ENCODE measurements at places on chromosomes 6 and 20.
A peak's percentile ranks its signal among the peaks of the same experiment; 100 is the strongest.

GRCh38 chr20:57425150-57426013 is 34.2 kb downstream of the RBM38 start:
- DNase-seq = no peak

GRCh38 chr6:27893836-27894807 is 18.1 kb downstream of the OR2B2 start:
- peak; percentile 90 for DNase-seq

- no peak for DNase-seq
Measured at GRCh38 chr20:23116311-23117089, 30.4 kb upstream of the CD93 start.

DNA sequence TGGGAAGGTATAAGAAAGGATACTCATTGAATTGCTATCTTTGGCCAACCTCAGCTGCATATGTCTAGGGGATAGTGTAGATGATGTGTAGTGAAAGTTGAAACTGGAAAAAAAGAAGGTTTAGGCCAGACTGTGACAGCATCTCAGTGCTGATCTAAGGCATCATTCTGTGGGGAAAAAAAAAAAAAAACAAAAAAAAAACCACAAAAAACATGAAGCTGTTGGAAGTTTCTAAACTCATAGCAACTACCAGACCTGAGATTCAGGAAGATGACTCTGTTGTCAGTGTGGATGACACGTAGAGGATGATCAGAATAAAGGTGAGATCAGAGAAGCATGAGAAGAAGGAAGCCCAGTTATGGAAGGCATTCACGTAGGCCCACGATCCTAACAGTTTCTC is 100.8 kb upstream of the CNKSR3 start:
- DNase-seq = no peak

DNA sequence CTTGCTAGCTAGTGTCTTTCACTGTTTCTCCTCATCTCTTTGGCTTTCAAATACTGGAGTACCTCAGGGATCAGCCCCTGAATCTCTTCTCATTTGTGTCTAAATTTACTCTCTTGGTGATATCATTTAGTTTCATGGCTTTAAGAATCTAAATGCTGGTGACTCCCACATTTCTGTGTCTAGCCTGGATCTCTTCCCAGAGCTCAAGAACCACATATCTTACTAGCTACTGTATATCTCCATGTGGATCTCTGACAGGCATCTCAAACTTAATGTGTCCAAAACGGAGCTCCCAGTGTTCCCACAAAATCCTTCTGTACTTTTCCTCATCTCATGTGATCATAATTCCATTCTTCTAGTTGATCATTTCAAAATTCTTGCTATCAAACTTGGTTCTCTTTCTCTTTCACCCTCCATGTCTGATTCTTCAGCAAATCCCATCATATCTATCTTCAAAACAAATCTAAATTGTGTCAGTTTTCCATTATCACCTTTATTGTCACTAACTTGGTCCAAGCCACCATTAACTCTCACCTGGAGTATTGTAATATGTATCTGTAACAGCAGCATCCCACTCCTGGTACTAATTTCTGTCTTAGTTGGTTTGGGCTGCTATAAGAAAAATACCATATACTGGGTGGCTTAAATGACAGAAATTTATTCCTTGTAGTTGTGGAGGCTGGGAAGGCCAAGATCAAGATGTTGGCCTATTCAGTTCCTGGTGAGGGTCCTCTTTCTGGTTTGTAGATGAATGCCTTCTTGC is 45.9 kb downstream of the CCDC170 start:
- no peak for DNase-seq

DNA sequence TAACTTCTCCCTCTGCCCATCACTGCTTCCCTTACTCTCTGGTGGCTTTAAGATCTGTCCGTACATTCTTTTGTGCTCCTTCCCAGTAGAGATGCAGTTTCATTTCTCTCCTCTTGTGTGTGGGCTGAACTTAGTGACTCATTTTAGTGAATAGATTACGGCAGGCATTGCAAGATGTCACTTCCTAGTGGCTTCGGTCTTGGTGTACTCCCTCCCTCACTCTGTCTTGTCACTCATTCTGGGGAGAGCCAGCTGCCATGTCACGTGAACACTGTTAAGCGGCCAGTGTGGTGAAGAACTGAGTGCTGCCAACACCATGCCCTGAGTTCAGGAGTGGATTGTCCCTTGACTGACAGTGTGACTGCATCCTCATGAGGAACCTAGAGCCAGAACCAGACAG is 115.9 kb downstream of the OTOR start:
- peak; percentile 19 for DNase-seq

DNA sequence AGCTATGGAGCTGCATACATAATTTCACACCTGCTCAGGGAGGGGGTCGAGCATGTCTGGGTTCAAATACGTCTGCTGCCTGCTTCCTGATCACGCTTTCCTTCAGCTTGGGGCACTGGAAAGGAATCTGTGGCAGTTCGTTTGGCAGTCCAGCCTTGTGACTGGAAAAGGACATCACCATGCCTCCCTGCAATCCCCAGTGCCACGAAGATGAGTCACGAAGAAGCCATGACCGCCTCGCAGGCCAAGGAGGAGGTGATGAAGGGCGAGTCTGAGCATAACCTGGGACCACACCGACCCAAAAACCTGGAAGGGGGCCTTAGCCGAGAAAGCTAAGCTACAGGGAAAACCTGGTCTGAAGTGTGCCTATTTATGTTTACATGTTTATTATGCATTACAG is 13.1 kb downstream of the JAG1 start:
- DNase-seq = no peak

- DNase-seq = no peak
Measured at GRCh38 chr6:75893058-75893775, 144.2 kb downstream of the MYO6 start.

GRCh38 chr20:39623584-39624234 is 661.6 kb downstream of the DHX35 start:
- no peak for DNase-seq

- no peak for DNase-seq
Measured at GRCh38 chr20:32436142-32436861, 78.2 kb downstream of the ASXL1 start.

- DNase-seq = no peak
Measured at GRCh38 chr6:113586413-113587077, 270.6 kb upstream of the MARCKS start.

- no peak for DNase-seq
Measured at GRCh38 chr6:43970068-43970912, 157.0 kb downstream of the MRPL14 start.

DNA sequence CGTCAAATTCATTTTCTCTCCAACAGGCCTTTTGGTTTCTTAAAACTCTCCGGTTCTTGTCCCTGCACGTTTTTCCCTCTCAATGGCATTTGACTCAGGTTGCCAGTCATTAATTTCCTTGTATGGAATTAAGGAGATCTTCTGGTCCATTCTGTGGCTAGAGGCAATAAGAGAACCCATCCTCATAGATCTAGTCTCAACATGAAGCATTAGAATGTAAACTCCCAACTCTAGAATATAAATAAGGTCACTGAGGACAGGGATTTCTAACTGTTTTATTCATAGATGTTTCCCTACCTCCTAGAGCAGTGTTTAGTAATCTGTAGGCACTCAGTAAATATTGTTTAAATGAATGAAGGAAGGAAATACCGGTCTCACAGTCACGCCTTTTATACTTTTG is 185.2 kb upstream of the FLRT3 start:
- no peak for DNase-seq

DNA sequence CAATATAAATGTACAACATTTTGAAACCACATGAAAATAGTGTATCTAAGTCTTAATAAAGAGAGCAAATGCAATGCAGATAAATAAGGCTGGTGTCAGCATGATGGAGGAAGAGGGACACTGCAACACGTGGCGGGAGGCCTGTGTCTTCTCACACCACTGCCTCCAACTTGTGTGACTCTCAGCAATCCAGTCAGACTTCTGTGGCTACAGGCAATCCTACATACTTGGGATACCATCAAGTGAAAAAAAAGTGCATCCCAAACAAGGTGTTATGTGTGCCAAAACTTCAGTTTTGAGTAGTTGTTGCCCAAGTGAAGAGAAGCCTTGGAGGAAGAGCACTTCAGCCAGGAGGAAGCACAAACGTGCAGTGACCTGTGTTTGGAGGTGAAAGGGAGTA is 68.6 kb downstream of the PKIB start:
- DNase-seq = no peak

GRCh38 chr6:27275025-27275956 is 27.8 kb downstream of the PRSS16 start:
- no peak for DNase-seq

- DNase-seq = no peak
Measured at GRCh38 chr6:33411632-33412005, 805 bp downstream of the PHF1 start.

GRCh38 chr6:169555971-169556617 is 145.7 kb downstream of the WDR27 start:
- DNase-seq = no peak

- DNase-seq = no peak
Measured at GRCh38 chr6:88785478-88785877, 177.9 kb downstream of the RNGTT start.

DNA sequence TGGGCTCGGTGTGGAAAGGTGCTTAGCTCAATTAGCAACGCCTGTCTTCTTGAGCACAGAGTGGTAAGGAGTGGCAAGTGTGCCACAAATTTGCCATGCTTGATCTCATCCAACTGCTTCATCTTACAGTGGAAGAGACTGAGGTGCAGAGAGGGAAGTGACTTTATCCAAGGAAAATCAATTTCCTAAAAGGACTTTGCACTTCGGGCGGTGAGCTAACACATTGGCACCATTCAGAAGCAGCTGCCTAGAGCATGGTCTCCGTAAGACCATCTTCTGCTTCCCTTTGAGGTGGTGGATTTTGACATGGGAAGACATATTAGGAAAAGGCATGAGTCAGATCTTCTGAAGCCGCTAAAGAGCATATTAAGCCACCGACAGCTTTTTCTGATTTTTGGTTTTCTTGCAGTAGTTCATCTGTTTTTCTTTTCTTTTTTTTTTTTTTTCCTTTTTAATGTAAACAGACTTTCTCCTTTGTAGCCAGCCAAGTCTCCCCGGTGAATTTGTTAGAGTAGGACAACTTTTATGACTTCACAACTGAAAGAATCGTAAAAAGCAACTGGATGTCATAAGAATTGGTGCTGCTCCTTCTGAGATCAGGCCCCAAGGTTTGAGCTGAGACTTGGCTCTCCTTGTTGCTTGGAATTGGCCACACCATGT is 273.2 kb downstream of the CDC5L start:
- no peak for DNase-seq

- DNase-seq = no peak
Measured at GRCh38 chr6:16872543-16873235, 111.4 kb upstream of the ATXN1 start.

DNA sequence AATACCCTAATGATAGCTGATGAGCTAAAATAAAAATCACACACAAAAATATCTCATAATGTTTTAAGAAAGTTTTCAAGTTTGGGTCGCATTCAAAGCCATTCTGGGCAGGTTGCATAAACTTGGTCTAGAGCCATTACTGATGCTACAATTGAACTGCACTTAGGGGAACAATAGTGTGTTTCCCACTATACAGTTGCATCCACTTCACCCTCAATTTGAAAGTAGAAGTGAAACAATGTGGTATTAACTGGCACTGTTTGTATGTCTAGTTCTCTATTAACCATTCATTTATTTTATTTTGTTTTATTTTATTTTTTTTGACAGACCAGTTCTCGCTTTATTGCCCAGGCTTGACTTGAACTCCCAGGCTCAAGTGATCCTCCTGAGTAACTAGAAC is 23.0 kb upstream of the STK38 start:
- no peak for DNase-seq

GRCh38 chr6:42120895-42121865 is 21.2 kb downstream of the C6orf132 start:
- no peak for DNase-seq

DNA sequence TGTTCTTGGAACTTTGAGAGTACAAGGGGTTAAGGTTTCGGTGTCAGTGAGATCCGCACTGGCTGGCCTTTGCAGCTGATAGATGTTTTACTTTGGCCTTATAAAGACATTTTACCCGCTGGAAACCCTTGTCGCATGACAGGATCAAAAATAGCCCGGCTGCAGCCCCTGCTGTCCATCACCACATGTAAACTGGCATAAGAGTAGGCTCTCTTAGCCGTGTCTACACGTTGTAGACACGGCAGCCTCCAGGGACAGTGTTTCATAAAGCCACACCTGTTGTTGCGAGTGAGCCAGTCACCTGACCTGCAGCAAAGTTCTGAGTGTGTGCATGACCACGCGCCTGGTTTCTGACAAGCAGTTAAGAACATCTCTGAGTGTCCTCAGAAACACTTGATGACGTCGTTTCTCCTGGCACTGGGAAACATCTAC is 8.5 kb downstream of the RBM24 start:
- no peak for DNase-seq

DNA sequence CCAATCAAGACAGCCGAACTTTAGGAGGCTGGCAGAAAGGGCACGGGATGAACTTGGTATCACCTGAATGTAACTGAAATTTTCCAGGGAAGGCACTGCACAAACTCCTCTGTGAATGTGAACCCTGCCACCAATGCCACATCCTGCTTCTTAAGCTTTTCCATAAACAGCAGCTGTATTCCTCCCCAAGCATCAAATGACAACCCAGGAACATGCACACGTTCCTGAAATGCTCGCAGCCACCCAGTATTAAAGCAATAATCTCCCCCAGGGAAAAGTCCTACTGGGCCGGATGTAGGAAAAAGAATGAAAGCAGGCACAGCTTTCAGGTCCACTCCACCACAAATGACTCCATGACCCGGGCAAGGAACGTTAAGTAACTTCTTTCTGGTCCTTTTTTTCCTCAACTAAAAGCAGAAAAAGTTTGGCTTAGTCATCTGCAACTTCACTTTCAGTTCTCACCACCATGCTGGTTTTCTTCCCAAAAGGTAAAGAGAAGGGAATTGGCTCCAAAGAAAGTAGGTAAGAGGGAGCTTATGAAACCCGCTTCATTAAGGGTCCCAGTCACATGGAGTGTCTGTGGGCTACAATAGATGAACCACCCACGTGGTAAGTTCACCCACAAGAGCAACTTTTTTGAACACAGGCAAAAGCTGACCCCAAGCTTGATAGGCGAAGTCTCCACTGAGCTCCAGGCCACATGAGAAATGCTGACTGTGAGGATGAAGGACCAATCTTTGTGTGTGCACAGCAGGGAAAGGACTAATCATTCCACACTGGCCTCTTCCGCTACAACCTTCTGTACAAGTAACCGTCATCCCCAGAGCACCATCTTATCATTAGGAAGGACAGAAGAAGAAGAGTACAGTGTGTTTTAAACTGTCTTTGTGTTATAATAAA is 90.1 kb downstream of the HIVEP2 start:
- no peak for DNase-seq

All from right lobe of liver (tissue), 6 donors.